ENCODE measurements at places on chromosomes 7 and 10.

- peak; percentile 65 for DNase-seq
These were observed 77.8 kb upstream of the ATP6V0A4 start for GRCh38 chr7:138875794-138876193.

- no peak for DNase-seq
These were observed 25.2 kb downstream of the SDK1 start for GRCh38 chr7:3326246-3326645.

DNA sequence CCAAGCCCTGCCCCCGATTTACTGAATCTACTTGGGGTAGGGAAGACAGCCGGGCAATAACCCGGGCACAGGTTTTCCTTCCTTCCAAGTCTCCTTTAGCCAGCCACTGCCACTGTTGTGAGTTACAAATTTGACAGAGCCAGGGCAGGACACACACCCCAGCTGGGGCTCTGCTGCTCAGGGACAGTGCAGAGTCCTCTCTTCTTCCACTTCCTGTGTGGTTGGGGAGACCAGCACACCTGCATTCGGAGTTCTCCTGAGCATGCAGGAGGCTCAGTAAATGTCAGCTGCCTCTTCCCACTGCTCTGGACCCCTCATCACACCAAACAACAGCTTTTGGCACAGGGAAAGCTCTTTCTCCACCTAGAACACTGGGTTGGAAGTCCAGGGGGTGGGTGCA is 21.3 kb downstream of the CHST15 start:
- no peak for DNase-seq

- DNase-seq, result no peak
These were observed 236.4 kb upstream of the TMEM72 start for GRCh38 chr10:44674536-44675386.

GRCh38 chr7:47526466-47526865 is 55.4 kb downstream of the TNS3 start:
- DNase-seq, result no peak

- no peak for DNase-seq
These were observed 1.8 kb downstream of the KLLN start for GRCh38 chr10:87861566-87861952.

GRCh38 chr7:40490603-40490924 is 355.8 kb downstream of the SUGCT start:
- no peak for DNase-seq

DNA sequence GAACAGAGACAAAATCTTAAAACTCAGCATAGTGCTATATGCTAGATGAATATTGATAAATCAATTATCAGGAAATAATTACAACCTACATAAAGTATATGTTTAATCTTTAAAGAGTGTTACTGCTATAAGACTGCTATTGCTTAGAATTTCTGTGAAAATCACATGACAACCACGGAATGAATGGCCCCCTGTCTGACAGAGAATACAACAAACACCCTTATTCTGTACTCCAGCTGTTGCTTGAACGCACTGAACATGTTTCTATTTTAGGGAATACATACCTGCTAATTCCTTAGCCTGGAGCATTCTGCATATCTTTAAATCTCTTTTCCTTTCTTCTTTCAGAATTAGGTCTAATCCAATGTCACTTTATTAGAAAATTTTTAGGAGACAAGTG is 452.4 kb upstream of the PHF14 start:
- no peak for DNase-seq

- no peak for DNase-seq
These were observed 27.3 kb downstream of the ANXA11 start for GRCh38 chr10:80177781-80178636.

- no peak for DNase-seq
These were observed at the start of gene PHKG1 for GRCh38 chr7:56092789-56093531. Gene PHKG1 (minus strand): TSS chr7:56092952. CDS start chr7:56088941, 4,011 bp downstream.

DNA sequence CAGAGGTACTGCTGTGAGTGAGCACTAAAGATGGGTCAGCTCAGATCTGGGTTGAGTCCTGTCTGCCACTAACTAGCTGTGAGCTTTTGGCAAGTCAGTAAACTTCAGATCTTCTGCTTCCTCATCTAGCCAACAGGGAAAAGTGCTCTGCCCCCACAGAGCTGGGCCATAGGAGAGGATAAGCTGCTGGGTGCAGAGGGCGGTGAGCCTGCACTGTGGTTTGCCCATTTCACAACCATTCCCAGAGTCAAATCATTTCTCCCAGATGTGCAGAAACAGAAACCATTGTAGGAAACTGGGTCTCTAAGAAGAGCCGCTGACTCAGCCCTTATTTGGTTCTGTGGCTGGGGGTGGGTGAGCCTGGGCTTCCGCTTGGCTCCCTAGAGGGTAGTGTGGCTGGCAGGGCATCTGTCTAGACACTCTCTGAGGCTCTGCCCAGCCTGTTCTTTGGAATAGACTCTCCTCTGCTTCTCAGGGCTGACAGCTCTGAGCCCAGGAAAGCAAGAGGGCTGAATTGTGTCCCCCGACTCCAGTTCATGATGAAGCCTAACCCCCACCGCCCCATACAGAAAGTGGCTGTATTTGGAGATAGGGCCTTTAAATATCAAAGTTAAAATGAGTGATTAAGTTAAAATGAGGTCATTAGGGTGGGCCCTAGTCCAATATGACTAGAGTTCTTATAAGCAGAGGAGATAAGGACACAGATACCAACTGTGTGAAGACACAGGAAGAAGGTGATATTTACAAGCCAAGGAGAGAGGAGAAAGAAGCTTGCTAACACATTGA is 29.5 kb upstream of the ARHGAP22 start:
- peak; percentile 55 for DNase-seq

- no peak for DNase-seq
These were observed 123.9 kb downstream of the CACNA2D1 start for GRCh38 chr7:82319674-82320118.

GRCh38 chr10:124679401-124679800 is 64.8 kb downstream of the FAM53B start:
- DNase-seq, result no peak

GRCh38 chr10:76918106-76918505 is 719.5 kb downstream of the KCNMA1 start:
- no peak for DNase-seq

DNA sequence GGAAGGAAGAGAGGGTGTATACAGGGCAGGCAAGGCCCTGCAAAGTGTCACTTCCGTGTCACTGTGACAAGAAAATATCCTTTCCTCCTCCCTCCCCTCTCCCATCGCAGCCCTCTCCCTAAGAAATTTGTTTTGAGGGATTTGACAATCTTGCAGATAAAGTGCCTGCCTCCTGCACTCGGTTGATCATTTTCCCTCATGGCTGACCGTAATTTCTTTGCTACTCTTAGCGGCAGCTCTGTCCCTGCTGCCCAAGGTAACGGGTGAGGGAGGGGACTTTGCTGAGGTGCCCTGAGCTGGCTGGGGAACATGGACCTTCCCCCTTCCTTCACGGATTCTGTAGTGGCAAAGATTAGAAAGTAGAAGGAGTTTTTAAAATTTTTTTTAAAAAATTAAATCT is 179.1 kb downstream of the TCF7L2 start:
- DNase-seq, result no peak

- DNase-seq, result no peak
These were observed 46.4 kb downstream of the COL1A2 start for GRCh38 chr7:94441138-94441537.

DNA sequence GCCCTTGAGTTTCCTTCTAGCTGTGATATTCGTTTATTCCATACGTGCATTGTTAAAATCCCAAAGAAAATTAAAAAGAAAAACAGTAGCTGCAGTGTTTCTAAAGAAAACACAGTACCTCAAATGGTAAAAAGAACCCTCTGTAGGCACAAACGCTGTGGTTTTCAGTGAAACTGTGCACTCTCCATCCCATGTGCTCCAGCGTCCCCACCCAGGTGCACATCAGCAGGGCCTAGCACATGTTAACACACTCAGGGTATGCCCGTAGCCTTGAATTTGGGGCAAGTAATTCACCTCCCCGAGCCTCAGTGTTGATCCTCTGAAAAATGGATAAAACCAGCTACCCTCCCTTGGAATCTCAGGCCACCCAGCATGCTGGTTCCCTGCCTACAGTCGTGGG is 9.5 kb downstream of the SLC18A2 start:
- no peak for DNase-seq

DNA sequence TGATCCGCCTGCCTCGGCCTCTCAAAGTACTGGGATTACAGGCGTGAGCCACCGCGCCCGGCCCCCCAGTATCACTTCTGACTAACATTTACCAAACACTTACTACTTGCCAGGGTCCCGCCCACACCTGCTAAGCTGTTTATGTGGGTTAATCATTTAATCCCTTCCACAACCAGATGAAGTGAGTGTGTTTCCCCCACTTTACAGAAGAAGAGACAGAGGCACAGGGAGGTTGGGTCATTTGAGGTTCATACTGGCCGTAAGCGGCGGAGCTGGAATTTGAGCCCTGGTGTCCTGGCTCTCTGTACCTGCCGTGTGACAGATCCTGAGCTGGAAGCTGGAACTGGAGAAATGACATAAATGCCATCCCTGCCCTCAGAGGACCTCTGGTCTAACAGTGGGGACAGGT is 15.1 kb upstream of the VPS37D start:
- no peak for DNase-seq

DNA sequence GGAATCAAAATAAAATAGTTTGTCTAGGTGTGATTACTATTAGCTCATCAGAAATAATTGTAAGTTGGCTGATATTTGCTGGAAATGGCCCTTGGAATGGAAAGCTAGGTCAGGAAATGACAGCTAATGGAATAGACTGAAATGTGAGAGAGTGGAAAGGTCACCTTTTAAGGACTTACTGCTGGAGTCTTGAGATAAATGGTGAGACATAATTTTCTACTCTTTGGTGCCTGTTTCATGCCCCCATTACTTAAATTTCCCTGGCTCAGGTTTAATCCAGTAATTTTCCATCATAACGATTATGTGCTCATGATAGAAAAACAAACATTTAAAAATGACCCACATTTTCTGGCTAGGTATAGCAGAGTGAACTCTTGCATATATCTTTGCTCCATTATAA is 123.6 kb downstream of the ADAM22 start:
- no peak for DNase-seq

GRCh38 chr7:128869138-128869943 is 6.7 kb downstream of the ATP6V1F start:
- DNase-seq, result peak; percentile 36

DNA sequence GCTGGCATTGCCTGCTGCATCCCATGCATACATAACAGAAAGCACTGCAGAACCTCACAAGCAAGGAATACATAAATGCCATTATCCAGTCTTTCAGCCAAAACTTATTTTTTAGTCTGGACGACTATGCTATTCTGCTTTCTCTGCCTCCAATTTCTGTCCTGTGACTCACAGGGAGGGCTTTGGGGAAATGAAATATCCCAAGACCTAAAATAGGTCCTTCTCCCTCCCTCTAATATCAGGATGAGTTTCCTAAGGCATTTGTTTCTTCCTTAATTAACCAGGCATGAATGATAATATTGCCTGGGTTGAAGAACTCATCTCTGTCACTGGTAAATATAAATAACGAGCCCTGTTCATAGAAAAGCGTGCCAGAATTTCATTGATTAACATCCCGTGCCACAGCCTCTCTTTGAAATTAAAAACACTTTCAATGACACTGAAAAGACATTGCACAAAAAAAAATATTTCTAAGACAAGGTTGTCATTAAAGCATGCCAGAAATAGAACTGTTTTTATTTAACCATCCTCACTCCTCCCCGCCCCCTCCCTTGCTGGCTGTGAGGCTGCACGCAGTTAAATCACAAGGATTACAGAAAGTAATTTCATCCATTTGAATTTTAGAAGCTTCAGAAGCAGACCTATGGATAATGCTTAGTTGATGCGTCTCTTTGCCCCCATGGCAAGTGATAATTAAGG is 103.0 kb upstream of the ANKRD1 start:
- no peak for DNase-seq

GRCh38 chr7:131359136-131359776 is 31.6 kb downstream of the MKLN1 start:
- DNase-seq, result no peak

- no peak for DNase-seq
These were observed 319.1 kb downstream of the PTEN start for GRCh38 chr10:88182601-88182930.

GRCh38 chr7:27590416-27590815 is 72.3 kb downstream of the HIBADH start:
- no peak for DNase-seq

DNA sequence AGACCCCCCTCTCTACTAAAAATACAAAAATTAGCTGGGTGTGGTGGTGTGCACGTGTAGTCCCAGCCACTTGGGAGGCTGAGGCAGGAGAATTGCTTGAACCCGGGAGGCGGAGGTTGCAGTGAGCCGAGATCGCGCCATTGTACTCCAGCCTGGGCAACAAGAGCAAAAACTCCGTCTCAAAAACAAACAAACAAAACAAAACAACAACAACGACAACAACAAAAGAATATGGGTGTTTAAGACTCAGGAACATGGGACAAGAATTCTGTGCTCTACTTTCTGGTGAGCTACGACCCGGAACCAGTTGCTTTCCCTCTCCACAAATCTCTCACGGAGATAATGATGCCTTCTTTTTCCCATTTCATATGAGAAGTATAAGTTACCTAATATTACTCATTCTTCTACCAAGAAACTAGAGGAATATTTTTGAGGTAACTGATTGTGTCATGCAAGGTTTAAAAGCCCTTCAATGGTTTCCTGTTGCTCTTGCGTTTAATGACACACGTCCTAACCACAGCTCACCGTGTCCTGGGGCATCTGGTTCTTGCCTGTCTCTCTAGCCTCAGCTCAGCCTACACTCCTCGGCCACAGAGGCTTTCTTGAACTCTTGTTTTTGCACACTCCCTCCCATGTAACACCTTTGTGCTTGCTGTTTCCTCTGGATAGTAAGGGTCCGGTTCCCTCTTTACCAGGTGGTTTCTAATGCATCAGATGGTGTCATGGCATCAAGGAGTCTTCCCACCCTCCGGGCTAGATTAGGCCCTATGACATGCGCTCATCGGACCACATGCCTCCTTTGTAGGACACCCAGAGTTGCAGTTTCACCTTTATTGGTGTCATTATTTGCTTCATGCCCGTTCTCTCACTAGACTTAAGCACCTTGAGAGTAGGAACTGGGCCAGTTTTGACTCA is 67.5 kb downstream of the PFKFB3 start:
- DNase-seq, result peak; percentile 69

DNA sequence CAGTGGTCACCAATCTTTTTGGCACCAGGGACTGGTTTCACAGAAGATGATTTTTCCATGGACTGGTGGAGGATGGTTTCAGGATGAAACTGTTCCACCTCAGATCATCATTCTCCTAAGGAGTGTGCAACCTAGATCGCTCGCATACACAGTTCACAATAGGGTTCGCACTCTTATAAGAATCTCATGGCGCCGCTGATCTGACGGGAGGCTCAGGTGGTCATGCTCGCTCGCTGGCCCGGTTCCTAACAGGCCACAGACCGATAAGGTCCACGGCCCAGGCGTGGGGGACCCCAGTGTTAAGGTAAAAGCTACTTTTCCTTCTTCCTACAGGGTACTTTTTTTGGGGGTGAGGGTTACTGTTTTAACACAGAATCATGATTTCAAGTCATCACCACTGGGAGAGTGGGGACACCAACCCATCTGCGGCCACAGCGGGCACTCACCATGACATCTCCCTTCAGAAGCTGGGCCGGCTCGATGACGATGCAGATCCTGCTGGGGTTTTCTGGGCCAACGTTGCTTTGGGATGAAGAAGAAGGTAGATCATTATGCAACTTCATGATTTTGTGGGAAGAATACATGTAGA is 170.5 kb downstream of the TNS3 start:
- no peak for DNase-seq

GRCh38 chr7:25386311-25386744 is 158.0 kb upstream of the NPVF start:
- no peak for DNase-seq

- DNase-seq, result no peak
These were observed 77.1 kb upstream of the TRIL start for GRCh38 chr7:29035044-29035740.
